ENCODE measurements at places on chromosomes 3 and 15. TPM values are rescaled to one million over a fixed set of nuclear protein-coding genes. Genes with fewer than 3 reads are reported as not detected.

KNL1 gene
- total RNA-seq: 1.8 TPM

DNA sequence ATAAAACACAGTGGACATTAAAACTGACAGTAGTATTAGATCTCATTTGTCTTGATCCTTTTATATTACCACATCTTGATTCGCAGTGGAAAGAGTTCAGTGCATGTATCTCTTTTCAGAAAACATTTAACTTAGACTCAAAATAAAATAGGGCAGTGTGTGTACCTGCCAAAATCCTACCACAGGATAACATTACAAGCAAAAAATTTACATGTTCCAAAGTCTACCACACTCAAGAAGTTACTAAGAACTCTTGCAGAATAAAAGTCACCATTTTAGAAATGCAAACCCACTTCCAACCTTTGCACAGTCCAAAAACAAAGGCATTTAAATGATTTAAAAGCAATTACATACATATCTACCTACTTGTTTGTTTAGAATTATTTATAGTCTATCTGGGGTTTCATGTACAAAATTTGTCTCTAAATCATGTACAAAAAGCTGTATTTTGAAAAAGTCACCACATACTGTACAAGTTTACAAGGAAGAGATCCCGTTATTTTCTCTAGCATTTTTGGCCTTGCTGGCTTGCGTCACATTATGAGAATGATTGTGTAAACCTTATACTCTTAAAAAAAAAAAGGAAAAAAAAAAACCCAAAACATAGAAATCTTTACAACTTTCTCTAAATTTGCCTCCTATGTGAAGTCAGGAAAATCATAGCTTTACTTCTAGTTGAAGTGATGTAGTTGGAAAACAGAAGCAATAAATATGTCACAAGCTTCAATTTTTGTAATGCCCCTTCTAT lies 153.8 kb downstream of the ADAM10 start:
- no peak overlapping the region for H3K27ac ChIP-seq
- no peak overlapping the region for H3K4me3 ChIP-seq
- DNase-seq: no peak
- no peaks in the 10 kb centered on the region for H3K4me1 ChIP-seq
- H3K36me3 ChIP-seq: no peaks in the 10 kb centered on the region

DNA sequence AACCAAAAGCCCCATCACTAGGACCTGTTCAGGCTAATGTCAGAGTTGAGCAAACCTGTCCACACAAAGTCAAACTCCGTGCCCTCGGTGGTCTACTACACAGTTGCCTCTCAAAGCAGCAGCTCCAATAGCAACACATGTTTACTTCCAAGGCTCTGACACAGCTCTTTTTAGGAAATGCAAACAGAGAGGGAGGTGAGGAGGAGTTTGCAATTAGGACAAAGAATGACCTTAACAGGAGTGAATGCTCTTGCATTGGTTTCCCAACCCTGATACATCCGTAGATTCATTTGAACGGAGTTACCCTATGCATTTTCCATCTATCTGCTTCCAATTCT lies 64.8 kb upstream of the GOLGA8B start:
- DNase-seq: no peak
- H3K27ac ChIP-seq: no peak overlapping the region
- no peaks in the 10 kb centered on the region for H3K27me3 ChIP-seq
- H3K4me3 ChIP-seq: no peak overlapping the region
- H3K36me3 ChIP-seq: no peaks in the 10 kb centered on the region
- no peaks in the 10 kb centered on the region for H3K4me1 ChIP-seq

REC114 gene
- not detected for total RNA-seq

- H3K36me3 ChIP-seq: no peaks in the 10 kb centered on the region
- H3K4me3 ChIP-seq: no peak overlapping the region
- H3K27me3 ChIP-seq: no peaks in the 10 kb centered on the region
- H3K4me1 ChIP-seq: no peaks in the 10 kb centered on the region
- no peak overlapping the region for H3K27ac ChIP-seq
Observed at GRCh38 chr3:53342353-53342752, 5.0 kb downstream of the DCP1A start.

GRCh38 chr15:62164396-62165103 lies 535 bp downstream of the C2CD4B start:
- no peaks in the 10 kb centered on the region for H3K27me3 ChIP-seq
- H3K4me1 ChIP-seq: peaks cover 4% of the 10 kb centered on the region
- H3K27ac ChIP-seq: peak overlapping the region; percentile 53
- H3K4me3 ChIP-seq: peak overlapping the region; percentile 69

- H3K4me3 ChIP-seq: no peak overlapping the region
- no peaks in the 10 kb centered on the region for H3K27me3 ChIP-seq
- no peak overlapping the region for H3K27ac ChIP-seq
- H3K4me1 ChIP-seq: no peaks in the 10 kb centered on the region
Observed at GRCh38 chr3:107441617-107442016, 64.4 kb downstream of the CCDC54 start.

- H3K4me1 ChIP-seq: no peaks in the 10 kb centered on the region
- H3K27me3 ChIP-seq: no peaks in the 10 kb centered on the region
- H3K4me3 ChIP-seq: no peak overlapping the region
- H3K36me3 ChIP-seq: no peaks in the 10 kb centered on the region
Observed at GRCh38 chr3:114645392-114645791, 351.6 kb downstream of the TIGIT start.

DNA sequence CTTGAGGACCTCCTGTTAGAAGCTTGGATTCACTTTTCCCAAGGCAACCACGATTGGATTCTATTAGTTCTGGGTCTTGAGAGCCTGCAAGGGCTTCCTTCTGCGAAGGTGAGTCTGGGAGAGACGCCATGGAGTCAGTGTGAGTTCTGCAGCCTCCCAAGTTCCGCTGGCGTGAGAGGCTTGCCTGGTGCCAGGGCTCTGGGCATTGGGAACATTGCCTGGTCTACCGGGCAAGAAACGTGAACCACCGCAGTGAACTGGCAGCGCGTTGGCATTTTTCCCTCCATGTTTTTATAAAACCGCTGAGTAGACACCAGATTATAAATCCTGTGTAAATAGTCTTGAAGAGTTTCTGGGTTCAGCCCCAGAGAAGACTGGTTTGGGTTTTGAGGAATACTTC lies 160.9 kb downstream of the IGF1R start:
- no peaks in the 10 kb centered on the region for H3K27me3 ChIP-seq
- peak overlapping the region; percentile 6 for H3K27ac ChIP-seq
- peak overlapping the region; percentile 12 for H3K4me3 ChIP-seq
- no peaks in the 10 kb centered on the region for H3K4me1 ChIP-seq
- no peaks in the 10 kb centered on the region for H3K36me3 ChIP-seq
- peak; percentile 47 for DNase-seq

XIRP1 gene
- total RNA-seq: 0.44 TPM

DNA sequence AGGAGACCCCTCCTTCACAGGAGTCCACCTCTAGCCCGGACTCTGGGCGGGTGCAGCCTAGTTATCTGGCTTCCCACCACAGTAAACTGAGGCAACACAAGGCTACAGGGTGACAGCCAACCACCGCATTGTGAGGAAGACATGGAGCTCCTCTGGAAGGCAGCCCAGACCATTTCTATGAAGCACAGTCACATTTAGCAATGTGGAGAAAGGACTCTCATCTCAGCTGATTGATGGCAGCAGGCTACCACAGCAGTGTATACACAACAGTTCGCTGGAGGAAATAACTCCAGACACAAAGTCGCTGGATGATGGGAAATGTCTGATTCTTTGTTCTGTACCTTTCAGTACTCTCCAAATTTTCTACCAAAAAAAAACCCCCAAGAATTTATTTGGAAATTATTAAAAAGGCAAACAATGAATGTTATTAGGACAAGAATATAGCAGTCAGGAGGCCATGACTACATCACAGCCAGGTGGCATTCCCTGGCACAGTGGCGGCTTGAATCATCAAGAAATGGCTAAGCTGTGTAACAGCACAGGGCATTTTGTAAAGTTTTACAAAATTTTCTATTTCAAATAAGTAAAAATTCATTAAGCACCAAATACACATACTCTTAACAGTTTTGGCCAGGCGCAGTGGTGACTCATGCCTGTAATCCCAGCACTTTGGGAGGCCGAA lies 40.1 kb downstream of the FAN1 start:
- no peak for DNase-seq
- no peaks in the 10 kb centered on the region for H3K27me3 ChIP-seq
- H3K4me1 ChIP-seq: no peaks in the 10 kb centered on the region
- peaks cover 6% of the 10 kb centered on the region for H3K36me3 ChIP-seq

PRKCI gene
- total RNA-seq: 19.4 TPM

GRCh38 chr3:160395297-160395696 lies 3.7 kb downstream of the IFT80 start:
- no peaks in the 10 kb centered on the region for H3K4me1 ChIP-seq
- no peaks in the 10 kb centered on the region for H3K36me3 ChIP-seq
- H3K27me3 ChIP-seq: no peaks in the 10 kb centered on the region

DNA sequence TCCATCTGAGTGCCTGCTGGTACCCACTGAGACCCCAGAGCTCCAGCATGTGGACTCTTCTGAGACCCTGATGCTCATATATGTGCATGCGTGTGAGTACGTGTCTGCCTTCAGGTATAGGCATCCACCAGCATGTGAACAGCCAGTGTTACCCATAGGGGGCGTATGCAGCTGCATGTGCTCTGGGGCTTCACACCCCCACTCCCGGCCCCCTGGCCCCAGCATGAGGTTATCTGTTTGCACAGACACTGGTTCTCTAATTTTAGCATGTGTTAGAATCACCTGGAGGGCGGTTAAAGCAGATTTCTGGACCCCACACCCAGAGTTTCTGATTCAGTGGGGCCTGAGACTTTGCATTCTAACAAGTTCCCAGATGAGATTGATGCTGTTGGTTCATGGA lies 824 bp upstream of the CILP start:
- no peaks in the 10 kb centered on the region for H3K36me3 ChIP-seq
- H3K4me3 ChIP-seq: no peak overlapping the region
- no peaks in the 10 kb centered on the region for H3K27me3 ChIP-seq
- H3K4me1 ChIP-seq: no peaks in the 10 kb centered on the region
- DNase-seq: no peak
- H3K27ac ChIP-seq: peak overlapping the region; percentile 2

DNA sequence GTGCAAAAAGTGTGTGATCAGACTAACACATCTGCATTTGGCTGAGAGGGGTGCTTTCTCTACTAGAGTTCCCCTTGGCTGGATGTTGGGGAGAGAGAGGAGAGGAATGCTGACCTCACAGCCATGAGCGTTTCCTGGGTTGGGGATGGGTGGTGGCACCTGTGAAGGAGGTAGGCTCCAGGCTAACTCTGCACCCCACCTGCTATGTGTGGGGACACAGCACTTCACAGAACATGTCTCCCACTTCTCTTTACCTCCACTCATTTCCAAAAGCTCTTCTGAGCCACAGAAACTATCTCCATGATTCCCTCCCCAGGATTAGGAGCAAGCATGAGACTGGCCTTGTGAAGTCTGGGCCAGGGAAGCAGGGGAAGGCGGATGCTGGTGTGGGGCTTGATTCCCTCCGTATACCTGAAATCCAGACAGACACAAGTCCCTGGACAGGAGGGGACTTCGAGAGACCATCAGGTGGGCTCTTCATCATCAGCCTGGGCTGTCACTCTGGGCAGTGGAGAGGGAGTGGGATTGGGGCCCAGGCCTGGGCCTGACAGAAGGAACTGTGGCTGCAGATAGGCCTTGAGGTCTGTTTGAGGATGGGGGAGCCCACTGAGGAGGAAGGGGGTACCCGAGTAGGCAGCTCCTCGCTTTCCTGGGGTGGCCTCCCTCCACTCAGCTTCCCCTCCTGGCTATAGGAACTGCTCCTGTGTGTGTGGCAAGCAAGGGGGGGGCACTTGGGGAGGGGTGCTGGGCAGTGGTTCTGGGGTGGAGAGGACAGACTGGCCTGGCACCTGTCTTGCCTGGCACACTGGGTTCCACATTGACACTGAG lies 40.7 kb downstream of the FEM1B start:
- no peak overlapping the region for H3K4me3 ChIP-seq
- H3K27me3 ChIP-seq: no peaks in the 10 kb centered on the region
- no peaks in the 10 kb centered on the region for H3K36me3 ChIP-seq
- DNase-seq: peak; percentile 46
- no peak overlapping the region for H3K27ac ChIP-seq

PLA2G4E gene
- not detected for total RNA-seq

DNA sequence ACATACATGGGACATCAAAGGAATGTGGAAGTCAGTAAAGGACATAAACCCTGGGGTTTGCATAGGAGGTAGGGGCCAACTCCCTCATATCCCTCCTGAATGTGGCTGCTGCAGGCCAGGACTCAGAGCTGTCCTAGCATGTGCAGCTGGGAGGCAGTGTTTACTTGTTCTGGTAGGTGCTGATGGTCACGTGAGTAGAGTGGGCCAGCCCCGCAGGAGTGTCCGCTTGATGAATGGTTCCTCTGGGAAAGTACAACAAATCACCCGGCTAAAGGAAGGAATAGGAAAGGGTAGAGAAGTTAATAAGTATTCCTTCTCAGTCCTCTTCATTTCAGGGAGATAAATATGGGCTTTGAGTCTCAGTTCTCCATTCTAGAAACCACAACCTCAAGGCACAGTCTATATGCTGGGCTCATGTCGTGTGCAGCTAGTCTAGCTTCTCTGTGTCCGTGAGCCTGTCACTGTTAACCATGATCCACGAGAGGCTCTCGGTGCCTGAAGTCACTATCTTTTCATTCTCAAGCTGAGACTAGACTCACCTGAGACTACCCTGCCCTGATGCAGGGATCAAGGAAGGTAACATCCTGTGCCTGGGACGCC lies 17.9 kb downstream of the RIOX2 start:
- H3K4me1 ChIP-seq: no peaks in the 10 kb centered on the region
- no peak overlapping the region for H3K27ac ChIP-seq
- no peak overlapping the region for H3K4me3 ChIP-seq
- H3K27me3 ChIP-seq: no peaks in the 10 kb centered on the region
- DNase-seq: no peak
- no peaks in the 10 kb centered on the region for H3K36me3 ChIP-seq

SLC9A9 gene
- total RNA-seq: 6.2 TPM

AQP9 gene
- 1.8 TPM for total RNA-seq

MYO5C gene
- 16.6 TPM for total RNA-seq

- H3K27me3 ChIP-seq: no peaks in the 10 kb centered on the region
- no peak overlapping the region for H3K27ac ChIP-seq
- H3K36me3 ChIP-seq: no peaks in the 10 kb centered on the region
- H3K4me1 ChIP-seq: no peaks in the 10 kb centered on the region
- DNase-seq: no peak
- no peak overlapping the region for H3K4me3 ChIP-seq
Observed at GRCh38 chr3:180420016-180420415, 181.9 kb upstream of the TTC14 start.

- H3K36me3 ChIP-seq: no peaks in the 10 kb centered on the region
- peak overlapping the region; percentile 84 for H3K27ac ChIP-seq
- no peaks in the 10 kb centered on the region for H3K27me3 ChIP-seq
Observed at GRCh38 chr3:156543043-156543555, 11.8 kb downstream of the SSR3 start.

- H3K27me3 ChIP-seq: no peaks in the 10 kb centered on the region
- H3K4me1 ChIP-seq: no peaks in the 10 kb centered on the region
- H3K27ac ChIP-seq: no peak overlapping the region
- H3K36me3 ChIP-seq: no peaks in the 10 kb centered on the region
- H3K4me3 ChIP-seq: no peak overlapping the region
Observed at GRCh38 chr15:60218256-60218655, 179.5 kb downstream of the ANXA2 start.

- no peak overlapping the region for H3K4me3 ChIP-seq
- no peak for DNase-seq
- peak overlapping the region; percentile 74 for H3K27ac ChIP-seq
- H3K36me3 ChIP-seq: no peaks in the 10 kb centered on the region
Observed at GRCh38 chr3:126270145-126270811, 86.9 kb downstream of the KLF15 start.

Data from breast epithelium (tissue), 4 donors.